ENCODE measurements at places on chromosomes 1 and 21.

DNA sequence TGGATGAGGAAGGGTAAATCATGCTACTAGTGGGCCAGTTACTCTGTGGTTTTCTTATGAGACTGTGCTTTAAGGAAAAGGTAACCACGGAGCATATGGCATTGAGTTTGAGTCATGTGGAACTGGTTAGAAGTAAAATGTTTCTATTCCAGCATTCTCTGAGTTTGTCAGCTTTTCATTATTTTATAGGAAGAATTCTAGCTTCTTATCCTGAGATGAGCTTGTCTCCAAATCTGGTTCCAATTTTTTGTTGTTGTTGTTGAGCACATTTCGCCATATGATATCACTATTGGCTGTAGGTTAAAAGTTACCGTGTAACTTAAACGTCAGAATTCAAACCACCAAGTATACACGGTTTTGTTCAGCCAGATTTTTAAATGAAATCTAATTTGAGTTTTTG, 69.9 kb downstream of the ATF6 start:
- no peak for DNase-seq

GRCh38 chr21:45407629-45408247, 2.8 kb downstream of the COL18A1 start:
- no peak for DNase-seq

DNA sequence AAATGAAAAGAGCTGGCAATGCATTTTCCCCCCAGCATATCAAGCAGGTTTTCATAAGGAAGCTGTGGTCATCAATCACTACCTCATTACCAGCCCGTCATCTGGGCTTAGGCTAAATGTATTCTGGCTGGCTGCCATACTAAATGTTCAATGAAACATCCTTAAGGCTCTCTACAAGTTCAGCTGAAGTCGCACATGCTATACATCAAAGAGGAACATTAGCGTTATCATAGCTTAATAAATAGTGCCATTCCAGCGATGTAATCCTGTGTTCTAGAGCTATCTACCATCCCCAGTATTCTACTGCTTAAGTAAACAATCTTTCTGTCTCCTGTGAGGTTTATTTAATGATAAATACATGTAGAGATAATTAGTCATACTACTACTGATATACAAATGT, 288.8 kb downstream of the DPYD start:
- no peak for DNase-seq

- DNase-seq, result no peak
These were observed 34.5 kb downstream of the LRRN2 start for GRCh38 chr1:204650911-204651570.

DNA sequence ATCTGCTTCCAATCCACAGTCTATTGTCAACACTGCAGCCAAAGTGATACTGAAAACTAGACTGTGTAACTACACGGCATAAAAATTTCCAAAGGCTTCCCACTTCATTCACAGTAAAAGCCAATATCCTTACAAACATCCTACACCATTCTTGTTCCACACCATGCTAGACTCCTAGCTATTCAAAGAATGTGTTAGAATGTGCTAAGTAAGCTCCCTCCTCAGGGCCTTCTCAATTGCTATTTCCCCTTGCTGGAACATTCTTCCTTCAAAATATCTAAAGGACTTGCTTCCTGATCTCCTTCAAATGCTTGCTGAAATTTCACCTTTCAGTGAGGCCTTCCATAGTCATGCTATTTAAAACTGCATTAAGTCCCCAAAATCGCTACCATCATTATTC, 228.1 kb downstream of the AKT3 start:
- no peak for DNase-seq

- no peak for DNase-seq
These were observed 27.6 kb downstream of the NCF2 start for GRCh38 chr1:183562701-183563100.

All from NCI-H2029 (cell line).